ENCODE measurements at places on chromosomes 3 and 15.
A peak's percentile ranks its signal among the peaks of the same experiment; 100 is the strongest.

DNA sequence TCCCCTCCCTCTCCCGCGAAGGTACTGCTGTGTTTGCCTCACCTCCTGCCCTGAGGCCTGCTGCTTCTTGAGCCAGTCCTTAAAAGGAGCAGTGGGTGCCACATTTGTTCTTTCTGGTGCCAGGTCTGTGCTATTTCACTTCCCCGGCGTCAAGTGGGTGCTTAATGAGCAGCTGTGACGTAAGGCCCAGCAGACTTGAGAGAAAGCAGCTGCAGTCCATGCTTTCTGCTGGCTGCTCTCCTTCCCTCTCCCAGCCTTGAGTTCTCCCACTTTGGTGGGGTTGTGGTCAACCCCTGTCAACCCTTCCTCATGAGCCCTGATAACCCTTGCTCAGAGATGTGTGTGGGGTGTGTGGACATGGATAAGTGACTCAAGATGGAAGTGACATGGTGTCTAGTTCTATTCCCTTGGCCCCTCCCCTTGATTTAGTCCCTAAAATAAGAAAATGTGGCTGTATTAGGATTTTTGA, 6.9 kb downstream of the INAFM2 start:
- peak overlapping the region; percentile 3 for H3K4me3 ChIP-seq
- H3K4me1 ChIP-seq: peaks cover 35% of the 10 kb centered on the region
- no peak for DNase-seq
- peaks cover 6% of the 10 kb centered on the region for H3K36me3 ChIP-seq
- H3K27me3 ChIP-seq: no peaks in the 10 kb centered on the region
- H3K27ac ChIP-seq: no peak overlapping the region

DNA sequence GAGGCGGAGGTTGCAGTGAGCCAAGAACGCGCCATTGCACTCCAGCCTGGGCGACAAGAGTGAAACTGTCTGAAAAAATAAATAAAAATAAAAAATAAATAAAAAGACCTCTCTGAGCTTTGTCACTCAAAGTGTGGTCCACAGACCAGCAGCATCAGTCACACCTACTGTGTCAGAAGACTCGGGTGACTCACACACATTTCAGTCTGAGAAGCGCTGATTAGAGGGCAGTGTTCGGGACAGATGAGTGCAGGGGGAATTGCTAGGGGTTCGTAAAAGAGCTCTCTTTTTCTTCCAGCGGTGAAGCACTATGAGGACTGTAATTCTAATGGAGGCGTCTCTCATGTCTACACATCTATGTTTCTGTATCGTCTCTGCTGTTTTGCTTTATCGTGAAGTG, 5.7 kb downstream of the PODXL2 start:
- DNase-seq: no peak
- peaks cover 12% of the 10 kb centered on the region for H3K4me1 ChIP-seq
- no peaks in the 10 kb centered on the region for H3K36me3 ChIP-seq
- H3K4me3 ChIP-seq: no peak overlapping the region
- no peaks in the 10 kb centered on the region for H3K27me3 ChIP-seq

GRCh38 chr3:148990236-148990635, 1.1 kb upstream of the GYG1 start:
- DNase-seq: no peak
- H3K4me1 ChIP-seq: no peaks in the 10 kb centered on the region
- no peak overlapping the region for H3K27ac ChIP-seq
- H3K27me3 ChIP-seq: peaks cover 25% of the 10 kb centered on the region
- no peak overlapping the region for H3K4me3 ChIP-seq

DNA sequence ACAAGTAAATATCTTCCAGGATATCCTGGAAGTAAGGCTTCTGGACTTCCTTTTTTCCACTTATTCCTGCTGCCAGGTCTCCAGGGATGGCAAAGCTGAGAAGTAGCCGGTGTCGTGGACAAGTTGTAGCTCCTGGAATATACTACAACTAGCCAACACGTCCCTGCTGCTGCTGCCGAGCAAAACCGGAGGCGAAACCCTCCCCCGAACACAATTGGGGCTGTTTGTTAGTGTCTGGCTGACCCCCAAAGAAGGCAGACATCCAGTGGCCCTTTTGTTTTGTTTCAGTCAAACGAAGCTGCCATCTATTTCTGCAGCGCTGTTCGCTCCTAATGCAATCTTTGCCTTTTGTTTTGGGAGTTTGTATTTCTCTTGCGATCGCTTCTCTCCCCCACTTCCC, 45.3 kb upstream of the EIF5A2 start:
- H3K4me3 ChIP-seq: no peak overlapping the region
- no peaks in the 10 kb centered on the region for H3K27me3 ChIP-seq
- no peak overlapping the region for H3K27ac ChIP-seq

DNA sequence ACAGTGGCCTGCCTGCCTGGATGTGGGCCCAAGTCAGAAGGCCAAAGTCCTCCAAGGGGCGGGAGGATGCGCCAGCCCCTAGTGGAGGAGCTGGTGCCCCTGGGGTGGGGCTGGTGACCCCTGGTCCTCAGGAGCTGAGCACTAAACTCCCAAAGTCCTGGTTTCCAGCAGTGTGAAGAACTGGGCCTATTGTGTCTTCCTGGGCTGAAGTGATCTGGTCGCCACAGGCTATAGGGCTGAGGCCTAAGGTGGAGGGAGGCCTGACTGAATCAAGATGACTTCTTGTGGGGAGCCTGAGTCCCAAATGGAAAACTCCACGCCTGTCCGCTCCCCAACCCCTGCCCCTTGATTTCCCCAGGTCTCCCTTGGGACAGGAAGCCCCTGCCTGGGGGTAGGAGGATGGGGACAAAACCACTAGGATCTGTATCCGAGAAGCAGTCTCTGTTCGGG, 753 bp upstream of the FES start:
- H3K27me3 ChIP-seq: no peaks in the 10 kb centered on the region
- peak overlapping the region; percentile 24 for H3K27ac ChIP-seq
- DNase-seq: no peak
- H3K4me3 ChIP-seq: no peak overlapping the region

DNA sequence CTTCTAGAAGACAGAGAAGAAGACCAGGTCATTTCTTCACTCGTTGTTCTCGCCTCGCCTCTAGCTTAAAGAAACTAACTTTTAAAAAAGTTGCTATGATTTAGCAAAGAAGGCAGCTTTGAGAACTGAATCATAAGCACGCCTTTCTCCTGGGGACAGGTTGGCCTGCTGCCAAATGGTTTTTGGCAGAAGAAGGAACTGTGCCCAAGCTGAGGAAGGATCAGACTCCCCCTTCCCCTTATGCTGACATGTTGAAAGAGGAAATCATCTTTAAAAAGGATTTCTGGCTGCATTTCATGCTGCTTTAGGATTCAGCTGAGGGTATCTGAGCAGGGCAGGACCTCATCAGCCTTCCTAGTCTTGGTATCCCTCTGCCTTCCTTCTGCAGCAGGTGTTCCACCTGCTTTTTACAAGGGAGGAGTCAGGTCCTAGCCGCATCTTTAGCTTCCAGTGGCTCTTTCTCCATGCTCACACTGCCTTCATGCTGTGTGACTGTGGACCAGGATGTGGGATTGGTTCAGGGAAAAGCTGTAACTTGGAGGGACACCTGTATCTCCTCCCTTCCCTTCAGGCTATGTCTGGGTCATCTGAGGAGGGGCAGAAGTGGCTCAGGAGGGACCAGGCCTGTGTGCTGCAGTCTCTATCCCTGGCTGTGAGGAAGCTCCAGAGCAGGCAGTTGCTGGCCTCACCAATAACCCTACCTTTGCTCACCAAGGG, 34.1 kb upstream of the HACD2 start:
- H3K4me1 ChIP-seq: no peaks in the 10 kb centered on the region
- H3K4me3 ChIP-seq: no peak overlapping the region
- H3K36me3 ChIP-seq: peaks cover 44% of the 10 kb centered on the region
- H3K27ac ChIP-seq: no peak overlapping the region
- DNase-seq: no peak

GRCh38 chr15:71456811-71457210, 341.5 kb downstream of the THSD4 start:
- DNase-seq: no peak
- H3K36me3 ChIP-seq: no peaks in the 10 kb centered on the region
- H3K27ac ChIP-seq: no peak overlapping the region
- H3K27me3 ChIP-seq: no peaks in the 10 kb centered on the region
- peaks cover 3% of the 10 kb centered on the region for H3K4me1 ChIP-seq
- H3K4me3 ChIP-seq: no peak overlapping the region

All from neuronal stem cell (in vitro differentiated cells).